ENCODE measurements at places on chromosomes 7 and 10.

GRCh38 chr10:52631648-52632047 is 140.9 kb downstream of the MBL2 start:
- no peak for DNase-seq

- peak; percentile 23 for DNase-seq
Observed at GRCh38 chr10:61733358-61733940, 70.7 kb downstream of the CABCOCO1 start.

DNA sequence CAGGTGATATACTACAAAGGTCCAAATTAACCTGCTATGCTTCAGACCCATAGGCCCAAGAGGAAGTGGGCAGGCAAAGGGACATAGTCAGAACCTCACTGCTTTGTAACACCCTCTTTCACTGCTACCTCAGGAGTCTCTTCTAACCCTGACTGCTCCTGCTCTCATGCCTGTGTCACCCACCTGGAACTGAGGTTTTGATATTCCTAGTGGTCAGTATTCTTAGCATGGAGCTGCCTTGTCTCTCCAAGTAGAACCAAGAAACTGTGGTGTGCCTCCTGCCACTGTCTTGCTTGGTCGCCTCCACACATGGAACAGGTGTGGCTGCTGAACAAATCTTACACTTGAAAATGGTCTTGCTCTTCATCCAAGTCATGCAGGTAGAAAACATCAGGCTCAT is 677.5 kb downstream of the XPNPEP1 start:
- no peak for DNase-seq

DNA sequence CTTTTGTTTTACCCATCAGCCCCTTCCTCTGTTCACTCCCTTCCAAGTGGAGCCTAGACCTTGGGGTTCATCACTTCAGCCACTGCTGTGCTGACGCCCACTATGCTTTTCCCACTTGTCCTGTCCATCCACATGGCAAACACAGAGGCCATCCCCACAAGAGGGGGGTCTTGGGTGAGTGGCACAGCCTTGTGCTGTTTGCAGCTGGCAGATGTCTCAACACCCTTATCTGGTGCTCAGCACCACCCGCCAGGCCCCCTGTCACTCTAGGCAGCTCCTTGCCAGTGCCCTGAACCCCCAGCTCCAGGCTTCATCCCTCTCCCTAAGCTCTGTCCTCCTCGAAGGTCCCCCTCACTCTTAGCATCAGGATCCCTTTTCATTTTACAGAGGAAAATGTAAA is 13.1 kb downstream of the BLVRA start:
- DNase-seq, result no peak

DNA sequence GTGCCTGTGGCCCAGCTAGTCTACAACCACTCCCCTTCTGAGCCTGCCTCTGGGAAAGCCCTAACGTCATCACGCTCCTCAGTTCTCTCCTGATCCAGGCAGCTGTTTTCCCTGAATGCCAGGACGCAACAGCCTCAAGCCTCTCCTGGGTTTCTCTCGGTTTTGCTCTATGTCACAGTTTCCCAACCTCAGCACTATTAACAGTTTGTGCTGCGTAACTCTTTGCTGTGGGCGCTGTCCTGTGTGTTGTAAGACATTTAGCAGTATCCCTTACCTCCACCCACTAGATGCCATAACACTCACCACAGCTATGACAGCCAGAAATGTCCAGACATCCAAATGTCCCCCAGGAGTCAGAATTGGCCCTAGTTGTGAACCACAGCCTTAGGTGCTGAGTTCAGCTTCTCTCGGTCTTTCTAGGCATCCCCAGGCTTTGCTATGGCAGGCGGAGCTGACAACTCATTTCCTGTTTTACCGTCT is 226.3 kb upstream of the NPVF start:
- peak; percentile 58 for DNase-seq

DNA sequence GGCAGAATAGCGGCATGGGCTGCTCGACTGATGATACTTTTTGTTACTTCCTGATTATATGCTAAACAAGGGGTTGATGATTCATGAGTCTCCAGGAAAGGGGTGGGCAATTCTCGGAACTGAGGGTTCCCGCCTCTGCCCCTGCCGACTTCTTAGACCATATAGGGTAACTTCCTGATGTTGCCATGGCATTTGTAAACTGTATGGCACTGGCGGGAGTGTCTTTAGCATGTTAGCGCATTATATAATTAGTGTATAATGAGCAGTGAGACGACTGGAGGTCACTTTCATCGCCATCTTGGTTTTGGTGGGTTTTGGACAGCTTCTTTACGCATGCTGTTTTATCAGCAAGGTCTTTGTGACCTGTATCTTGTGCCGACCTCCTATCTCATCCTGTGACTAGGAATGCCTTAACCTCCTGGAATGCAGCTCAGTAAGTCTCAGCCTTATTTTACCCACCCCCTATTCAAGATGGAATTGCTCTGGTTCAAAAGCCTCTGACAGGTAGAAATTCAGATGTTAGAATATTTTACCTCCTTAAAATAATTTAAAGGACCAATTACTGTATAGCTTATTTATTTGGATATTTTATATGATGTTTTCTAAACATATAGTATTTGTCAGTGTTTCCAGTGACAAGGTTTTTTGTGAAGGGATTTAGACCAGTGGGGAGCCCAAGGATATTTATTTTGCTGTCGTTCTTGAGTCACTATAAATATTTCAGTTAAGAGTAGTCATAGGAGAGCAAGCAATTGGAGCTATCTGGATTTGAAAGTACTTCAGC is 90.1 kb upstream of the PIK3CG start:
- no peak for DNase-seq

GRCh38 chr7:132131196-132131595 is 445.1 kb downstream of the PLXNA4 start:
- DNase-seq, result no peak

DNA sequence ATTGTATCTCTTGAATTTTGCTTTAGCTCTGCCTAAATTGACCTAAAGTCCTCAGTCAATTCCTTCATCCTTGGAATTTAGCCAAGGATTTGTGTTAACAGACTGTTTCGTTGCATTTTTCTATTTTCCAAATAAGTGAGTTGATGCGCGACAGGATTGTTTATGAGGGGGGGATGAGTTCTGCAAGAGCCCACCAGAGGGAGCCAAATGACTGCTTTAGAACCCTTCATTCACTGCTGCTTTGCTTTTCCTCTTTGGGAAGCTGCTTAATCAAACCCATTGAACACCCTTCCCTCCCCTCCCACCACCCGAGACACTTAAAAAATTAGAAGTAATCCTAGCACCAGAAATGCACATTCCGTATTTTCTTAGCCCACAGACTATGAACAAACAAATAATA is 33.7 kb upstream of the PTF1A start:
- peak; percentile 42 for DNase-seq

- no peak for DNase-seq
Observed at GRCh38 chr10:124075231-124075955, 18.0 kb downstream of the CHST15 start.

DNA sequence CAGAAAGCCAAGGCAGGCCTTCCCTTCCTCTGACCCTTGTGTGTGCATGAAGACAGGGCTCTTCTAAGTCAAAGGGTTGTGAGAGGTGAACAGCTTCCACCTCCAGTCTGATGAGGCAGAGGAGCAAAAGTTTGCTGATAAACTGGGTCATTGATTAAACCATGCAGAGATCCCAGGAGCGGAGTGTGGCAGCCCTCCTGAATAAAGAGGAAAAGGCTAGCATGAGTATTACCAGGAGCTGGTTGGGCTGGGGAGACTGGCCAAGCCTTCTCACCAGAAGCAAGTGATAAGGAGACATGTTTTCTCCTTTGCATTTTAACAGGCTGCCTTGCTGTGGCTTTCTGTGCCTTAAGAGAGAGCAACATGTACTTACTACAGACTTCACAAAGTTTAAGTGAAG is 10.2 kb downstream of the LMOD2 start:
- no peak for DNase-seq

- no peak for DNase-seq
Observed at GRCh38 chr7:155477476-155477875, 19.5 kb downstream of the EN2 start.
